ENCODE measurements at places on chromosomes 7 and 10.
A peak's percentile ranks its signal among the peaks of the same experiment; 100 is the strongest.

DNA sequence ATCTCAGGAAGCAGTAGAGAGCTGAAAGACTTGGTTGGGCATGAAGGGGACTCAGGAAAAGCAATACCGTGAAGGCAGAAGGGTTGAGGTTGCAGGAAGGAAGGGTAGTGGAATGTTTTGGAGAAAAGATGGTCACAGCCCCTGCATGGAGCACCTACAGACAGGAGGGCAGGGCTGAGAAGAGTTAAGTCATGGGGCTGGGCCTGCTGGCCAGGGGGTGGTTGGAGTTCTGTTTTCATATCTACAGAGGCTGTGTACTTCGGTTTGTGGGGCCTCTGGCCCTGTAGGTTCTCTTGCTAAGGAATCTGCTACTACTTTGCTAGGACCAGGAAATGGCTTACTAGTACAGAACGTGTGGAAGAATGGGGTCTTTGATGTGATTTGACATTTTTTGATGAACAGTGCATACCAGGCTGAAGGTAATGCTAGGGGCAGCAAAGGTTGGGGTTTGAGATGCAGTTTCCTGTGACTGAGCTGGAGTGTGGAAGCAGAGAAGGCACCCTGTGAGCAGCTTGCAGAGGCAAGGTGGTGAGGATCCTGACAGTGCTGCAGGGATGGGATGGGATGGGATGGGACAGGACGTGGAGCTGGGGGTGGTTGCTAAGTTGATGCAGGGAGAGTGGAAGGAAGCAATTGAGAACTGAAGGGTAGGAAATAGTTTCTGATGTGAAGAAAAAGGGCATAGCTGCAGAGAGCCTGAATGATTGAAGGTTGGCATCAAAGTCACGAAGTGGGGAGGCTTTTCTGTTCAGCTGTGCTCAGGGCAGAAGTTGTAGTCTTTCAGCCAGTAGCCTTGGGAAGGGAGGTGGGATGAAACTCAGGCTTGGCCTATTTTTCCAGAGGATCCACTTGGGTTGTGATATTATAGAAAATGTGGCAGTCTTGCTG lies 7.8 kb downstream of the RPS24 start:
- DNase-seq, result no peak

- DNase-seq, result peak; percentile 54
Measured at GRCh38 chr10:24920907-24921881, 31.2 kb downstream of the PRTFDC1 start.

GRCh38 chr7:42720991-42721796 lies 190.7 kb downstream of the C7orf25 start:
- no peak for DNase-seq

- DNase-seq, result peak; percentile 83
Measured at GRCh38 chr7:43647673-43648472, 65.0 kb downstream of the STK17A start.

GRCh38 chr7:50959991-50960390 lies 177.3 kb upstream of the GRB10 start:
- DNase-seq, result no peak

DNA sequence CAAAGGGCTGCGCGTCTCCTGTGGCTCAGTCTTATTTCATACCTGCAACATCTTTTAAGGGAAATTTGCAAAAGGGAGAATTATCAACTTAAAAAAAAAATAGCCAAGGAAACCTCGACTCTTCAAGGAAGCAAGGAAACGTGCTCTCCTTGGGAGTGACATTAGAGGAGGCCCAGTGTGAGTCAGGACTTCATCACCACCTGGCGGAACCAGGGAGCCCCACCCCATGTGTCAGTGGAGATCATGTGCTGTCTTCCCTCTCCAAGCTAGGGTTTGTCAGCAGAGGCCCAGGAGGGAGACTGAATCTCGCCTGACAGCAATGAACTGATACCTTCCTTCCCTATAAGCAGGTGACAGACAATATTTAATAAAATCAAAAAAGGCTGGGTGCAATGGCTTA lies 28.9 kb downstream of the POR start:
- no peak for DNase-seq

- DNase-seq, result no peak
Measured at GRCh38 chr10:131513901-131514300, 202.4 kb upstream of the TCERG1L start.

- DNase-seq, result no peak
Measured at GRCh38 chr7:139055674-139056073, 19.8 kb upstream of the ZC3HAV1L start.

GRCh38 chr7:101386558-101387231 lies 24.0 kb downstream of the COL26A1 start:
- DNase-seq, result no peak

DNA sequence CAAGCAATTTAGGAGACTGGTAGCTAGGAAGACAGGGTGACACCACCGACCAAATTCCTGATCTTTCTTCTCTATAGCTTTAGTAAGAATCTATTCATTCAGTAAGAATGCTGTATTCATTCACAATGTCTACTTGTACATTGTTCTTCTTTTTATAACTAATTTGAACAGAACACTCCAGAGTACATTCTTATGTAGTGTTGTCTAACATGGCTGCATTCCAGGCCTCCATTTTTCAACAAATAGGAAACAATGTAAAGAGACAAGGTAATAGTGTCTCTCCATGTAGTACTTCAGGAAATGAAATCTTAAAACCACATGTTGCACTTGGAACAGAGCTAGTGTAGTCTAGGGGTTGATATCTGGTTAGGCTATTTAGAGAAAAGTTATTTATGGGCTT lies 1.8 kb downstream of the VCL start:
- no peak for DNase-seq

- no peak for DNase-seq
Measured at GRCh38 chr10:120559800-120560199, 102.8 kb downstream of the PLPP4 start.

- no peak for DNase-seq
Measured at GRCh38 chr7:122306320-122307227, 2.0 kb upstream of the FEZF1 start.

GRCh38 chr10:72370201-72370722 lies 15.5 kb upstream of the DNAJB12 start:
- DNase-seq, result no peak

GRCh38 chr7:117200786-117201458 lies 121.9 kb downstream of the WNT2 start:
- no peak for DNase-seq

DNA sequence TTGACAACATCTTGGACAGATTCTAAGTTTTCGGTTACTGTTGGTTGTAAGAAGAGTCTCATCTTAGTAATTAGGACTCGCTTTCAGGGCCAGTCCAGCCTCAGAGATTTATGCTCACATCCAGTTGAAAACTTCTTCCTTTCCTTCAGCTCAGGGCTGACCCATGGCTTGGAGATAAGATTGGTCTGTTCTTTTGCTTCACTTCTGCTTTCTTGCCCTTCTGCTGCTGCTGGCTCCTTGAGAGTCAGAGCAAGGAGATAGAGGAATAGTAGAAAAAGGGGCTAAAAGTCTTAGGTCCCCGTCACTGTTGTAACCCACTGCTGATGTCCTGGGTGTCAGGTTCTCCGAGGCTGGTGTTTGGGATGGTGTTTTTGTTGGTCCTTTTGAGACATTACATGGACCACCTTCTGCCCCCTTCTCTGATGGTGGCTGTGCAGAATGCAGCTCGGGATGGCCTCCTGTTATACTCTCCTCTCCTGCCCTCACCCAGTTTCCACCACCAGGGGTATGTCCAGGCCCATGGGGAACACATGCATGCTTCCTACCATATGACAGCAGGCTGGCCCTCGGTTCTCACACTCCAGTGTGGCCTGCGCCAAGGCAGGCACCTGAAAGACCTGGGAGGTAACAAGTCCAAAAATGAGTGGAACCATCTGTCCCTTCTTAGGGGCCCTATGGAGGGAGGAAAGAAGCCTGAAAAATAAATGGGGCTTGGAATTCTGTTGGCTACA lies 67.8 kb upstream of the PCBD1 start:
- DNase-seq, result no peak

DNA sequence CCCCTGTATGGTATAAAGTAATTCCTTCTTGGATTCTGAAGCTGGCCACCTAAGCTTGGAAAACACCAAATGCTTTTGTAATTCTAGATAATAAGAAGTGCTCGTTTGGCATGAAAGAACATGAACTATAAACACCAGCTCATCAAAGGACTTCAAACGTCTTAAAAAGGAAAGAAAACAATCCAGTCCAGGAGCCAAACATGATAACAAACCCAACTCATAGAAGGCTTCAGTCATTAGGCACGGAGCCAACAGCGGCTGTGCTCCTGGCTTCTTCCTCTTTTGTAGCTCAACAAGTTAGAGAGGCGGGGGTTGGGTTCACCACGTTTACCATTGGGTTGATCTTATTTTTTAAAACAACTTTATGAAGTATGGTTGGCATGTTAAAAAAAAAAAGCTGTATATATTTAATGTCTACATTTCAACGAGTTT lies 56.4 kb upstream of the ECHDC3 start:
- no peak for DNase-seq

- no peak for DNase-seq
Measured at GRCh38 chr10:47047127-47047504, 135.9 kb downstream of the PTPN20 start.

- DNase-seq, result no peak
Measured at GRCh38 chr10:65194555-65194954, 1673.4 kb downstream of the REEP3 start.

- DNase-seq, result no peak
Measured at GRCh38 chr10:53434413-53434812, 661.8 kb upstream of the MBL2 start.

GRCh38 chr7:106514881-106515280 lies 146.1 kb downstream of the CCDC71L start:
- DNase-seq, result no peak

- DNase-seq, result no peak
Measured at GRCh38 chr10:21293518-21294356, 231.7 kb downstream of the SKIDA1 start.

- no peak for DNase-seq
Measured at GRCh38 chr10:34235164-34235832, 579.8 kb downstream of the PARD3 start.

GRCh38 chr7:149625340-149625946 lies 127.8 kb upstream of the ZNF746 start:
- no peak for DNase-seq

DNA sequence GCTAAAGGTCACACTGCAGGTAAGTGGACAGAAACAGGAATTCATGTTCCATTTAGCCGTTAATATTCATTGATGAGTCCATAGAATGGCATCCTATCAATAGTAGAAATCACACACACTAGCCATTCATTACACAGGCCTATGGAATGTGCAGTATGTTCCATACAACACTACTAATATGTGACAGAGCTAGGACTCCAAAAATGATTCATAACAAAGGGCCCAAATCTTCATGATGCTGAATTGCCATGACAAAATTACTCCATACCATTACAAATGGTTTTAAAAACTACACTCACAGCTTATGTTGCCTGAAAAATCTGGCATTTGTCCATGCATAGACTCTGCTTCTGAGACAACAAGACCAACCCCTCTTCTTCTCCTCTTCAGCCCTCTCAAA lies 549.1 kb downstream of the XPNPEP1 start:
- DNase-seq, result no peak

Measured in T1000 (cell line).